ENCODE measurements at places on chromosomes 7 and 10.

DNA sequence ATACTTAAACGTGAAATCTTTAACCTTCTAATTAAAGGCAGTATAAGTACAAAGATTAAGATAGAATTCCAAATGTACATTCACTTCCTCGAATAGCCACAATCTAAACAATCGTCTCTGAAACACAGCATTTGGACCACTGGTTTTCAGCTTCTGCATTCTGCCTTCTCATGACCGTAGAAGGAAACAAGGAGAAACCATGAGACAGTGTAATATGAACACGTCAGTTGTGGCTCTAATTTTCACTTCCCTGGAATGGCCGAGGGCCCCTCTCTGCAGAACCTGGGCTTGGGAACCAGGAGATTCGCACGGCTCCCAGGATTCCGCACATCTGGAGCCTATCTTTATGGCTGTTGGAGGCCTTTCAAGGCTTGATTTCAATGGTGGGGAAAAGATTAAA lies 189.3 kb downstream of the KLF6 start:
- no peak for DNase-seq

DNA sequence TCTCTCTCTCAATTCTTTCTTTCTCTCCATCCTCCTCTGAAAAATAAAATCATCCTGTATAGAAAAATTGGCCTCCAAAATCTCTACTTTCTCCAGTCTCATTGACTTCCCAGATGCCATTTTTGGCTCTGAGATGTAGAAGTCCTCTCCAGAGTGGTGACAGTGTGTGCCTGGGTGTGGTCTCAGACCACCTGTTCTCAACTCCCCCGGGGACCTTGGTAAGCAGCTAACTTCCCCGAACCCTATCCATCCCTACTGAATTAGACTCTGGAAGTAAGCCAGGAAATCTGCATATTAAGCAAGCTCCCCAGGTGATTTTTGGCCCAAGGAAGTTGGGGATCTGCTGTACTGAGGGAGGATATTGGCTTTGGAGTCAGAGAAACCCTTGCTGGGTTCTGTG lies 120.5 kb downstream of the WDR11 start:
- no peak for DNase-seq

- DNase-seq, result peak; percentile 45
Measured at GRCh38 chr10:74047304-74047703, 49.4 kb downstream of the VCL start.

- no peak for DNase-seq
Measured at GRCh38 chr10:6082496-6083395, 6.1 kb upstream of the RBM17 start.

- DNase-seq, result no peak
Measured at GRCh38 chr7:57529931-57530330, 80.0 kb downstream of the ZNF716 start.

DNA sequence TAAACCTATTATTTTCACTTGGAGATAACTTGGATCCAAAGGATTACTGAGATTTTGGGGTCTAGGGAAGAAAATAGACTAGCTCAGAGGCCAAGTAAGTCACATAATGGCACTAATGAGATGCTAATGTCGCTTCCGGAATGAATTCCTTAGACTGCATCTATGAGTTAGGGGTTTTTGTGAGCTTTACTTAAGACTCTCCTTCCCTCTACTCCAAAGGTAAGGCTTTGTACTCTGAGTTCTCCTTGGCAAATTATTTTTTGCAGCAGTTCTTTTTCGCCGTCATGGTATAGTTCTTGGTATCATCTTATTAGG lies 143.9 kb upstream of the KLF14 start:
- DNase-seq, result no peak

- DNase-seq, result peak; percentile 45
Measured at GRCh38 chr7:131328377-131329175, 900 bp downstream of the MKLN1 start.

DNA sequence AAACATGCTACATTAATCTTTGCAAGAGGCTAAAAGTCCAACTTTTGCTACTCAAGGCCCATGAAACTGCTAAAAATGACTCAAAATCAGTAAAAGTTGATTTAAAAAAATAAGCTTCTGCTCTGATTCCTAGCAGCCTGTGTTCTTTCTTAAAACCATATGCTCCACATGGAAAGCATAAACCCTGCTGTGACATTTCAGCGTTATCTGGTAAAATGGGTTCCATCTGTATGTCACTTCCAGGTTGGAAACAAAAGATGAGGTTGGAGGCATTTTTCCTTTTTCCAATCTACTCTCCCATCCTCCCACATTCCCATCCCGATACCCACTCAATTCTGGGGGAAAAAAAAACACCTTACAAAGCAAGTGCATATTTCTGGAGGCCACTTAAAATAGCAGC lies 439.5 kb downstream of the NEBL start:
- no peak for DNase-seq

DNA sequence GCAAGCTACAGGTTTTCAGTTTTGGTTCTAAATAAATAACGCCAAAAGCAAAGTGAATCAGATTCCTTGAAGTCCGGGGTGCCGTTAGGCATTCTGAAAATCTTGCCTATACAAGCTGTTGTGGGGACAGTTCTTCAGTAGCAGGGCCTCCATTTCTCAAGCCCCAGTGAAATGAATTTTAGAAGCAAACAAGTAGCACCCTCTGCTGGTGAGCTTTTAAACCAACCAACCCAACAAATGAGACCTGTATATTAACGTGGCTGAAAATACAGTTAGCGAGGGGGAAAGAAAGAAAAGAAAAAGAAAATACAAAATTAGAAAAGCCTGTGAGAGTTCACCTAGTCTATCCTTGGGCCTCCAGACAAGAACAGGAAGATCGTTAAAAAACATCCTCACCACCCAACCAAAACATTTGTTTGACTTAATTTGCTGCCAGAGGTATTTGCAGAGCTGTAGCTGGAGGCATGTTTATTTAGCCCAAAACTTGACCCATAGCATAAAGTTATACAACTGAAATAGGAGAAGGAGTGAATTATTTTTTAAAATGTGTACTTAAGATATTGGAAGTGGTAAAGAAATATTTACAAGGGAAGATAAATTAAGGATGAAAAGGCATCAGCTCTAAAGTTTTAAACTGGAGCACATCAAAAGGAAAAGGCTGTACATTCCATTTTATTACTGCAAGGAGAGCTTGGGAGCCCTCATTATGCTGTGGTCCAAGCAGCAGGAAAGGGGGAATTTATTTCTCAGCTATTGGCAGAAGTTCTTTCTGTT lies 98.9 kb downstream of the DYNC1I1 start:
- DNase-seq, result peak; percentile 34

DNA sequence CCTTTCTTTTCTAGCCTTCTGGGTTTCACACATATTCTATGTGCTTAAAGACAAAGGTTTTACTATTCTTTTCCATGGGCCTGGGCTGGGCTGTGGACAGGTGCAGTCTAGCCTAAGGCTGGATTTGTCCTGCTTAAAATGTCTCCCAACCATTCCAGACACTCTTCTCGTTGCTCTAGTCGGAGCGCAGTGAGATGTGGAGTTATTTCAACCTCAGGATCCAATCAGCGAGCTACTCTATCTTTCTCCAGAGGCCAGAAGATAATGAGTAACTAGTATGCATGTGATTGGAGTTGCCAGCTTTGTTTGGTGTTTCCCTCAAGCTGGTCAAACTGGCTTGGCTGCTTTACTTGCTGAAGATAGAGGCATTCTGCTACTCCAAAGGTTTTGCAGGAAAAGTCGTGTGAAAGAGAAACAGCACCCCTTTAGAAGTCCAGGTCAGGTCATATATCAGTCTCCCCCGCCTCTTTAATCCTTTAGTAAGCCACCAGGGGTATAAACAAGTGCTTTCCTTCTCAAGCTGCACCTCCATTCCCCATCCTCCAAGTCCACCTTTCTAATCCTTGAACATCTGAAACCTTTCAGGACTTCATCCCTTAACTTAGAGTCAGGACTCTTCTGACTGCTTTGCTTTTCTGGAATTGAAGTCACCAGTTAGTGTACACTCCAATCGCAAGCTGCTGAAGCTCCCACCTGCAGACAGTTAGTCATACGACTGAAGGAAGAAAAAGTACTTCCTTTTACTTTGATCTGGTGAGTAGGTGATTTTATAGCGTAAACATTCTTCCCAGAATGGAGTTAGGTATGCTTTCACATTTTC lies 78.8 kb downstream of the DNMBP start:
- DNase-seq, result no peak

DNA sequence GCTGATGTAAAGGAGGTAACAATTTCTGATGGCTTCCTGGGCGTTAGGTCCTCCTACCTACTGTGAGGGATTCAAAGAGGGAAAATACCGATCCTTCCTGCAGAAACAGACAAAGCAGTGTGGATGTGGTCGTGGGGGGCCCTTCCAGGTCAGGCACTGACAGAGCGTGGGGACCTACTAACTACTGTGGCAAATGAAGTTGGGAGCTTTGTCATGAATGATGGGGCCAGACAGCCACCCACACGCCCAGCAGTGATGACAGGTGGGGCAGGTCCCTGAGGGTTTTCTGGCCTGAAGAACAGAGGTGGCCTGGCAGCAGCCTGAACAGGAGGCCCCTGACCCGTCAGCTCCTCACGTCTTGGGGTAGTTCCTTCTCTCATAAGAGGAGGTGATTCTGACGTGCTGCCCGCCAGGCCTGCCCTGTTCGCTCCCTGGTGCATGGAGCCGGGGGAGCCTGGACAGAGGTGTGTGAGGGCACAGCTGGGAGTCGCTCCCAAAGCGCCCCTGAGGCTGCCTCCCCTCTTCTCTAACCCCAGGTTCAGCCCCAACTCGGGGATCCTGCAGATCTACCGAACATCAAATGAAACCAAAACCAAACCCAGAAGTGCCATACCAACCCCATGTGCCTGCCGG lies 4.2 kb downstream of the ATP6V0E2 start:
- no peak for DNase-seq

DNA sequence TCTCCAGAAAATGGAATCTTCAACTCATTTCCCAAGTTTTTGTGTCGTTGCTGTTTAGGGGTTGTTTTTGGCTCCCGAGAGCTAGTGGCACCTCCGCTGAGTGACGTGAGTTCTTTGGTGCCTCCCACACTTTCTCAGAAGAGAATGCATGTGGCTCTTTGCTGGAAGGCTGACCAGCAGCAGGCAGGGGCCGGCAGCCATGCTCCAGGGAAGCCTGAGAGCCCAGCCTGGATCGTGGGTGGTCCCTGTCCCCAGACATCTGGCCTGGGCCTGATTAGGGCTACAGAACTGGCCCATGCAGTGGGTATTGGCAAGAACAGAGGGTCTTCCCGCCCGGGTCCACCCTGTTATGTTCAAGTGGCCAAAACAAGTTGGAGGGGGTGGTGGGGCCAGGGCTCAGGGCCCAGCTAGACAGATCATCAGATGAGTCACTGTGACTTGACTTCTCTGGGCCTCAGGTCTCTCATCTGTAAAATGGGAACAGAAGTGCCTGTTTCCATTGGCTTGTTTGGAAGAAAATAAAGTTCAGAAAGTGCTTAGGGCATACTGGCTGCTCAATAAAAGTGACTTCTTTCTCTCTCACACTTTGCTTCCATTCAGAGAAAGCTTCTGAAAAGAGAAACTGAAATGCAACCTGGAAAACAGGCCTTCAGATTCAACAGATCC lies 83.1 kb downstream of the STRA8 start:
- no peak for DNase-seq

- DNase-seq, result no peak
Measured at GRCh38 chr10:7768417-7768816, 19.4 kb downstream of the KIN start.

DNA sequence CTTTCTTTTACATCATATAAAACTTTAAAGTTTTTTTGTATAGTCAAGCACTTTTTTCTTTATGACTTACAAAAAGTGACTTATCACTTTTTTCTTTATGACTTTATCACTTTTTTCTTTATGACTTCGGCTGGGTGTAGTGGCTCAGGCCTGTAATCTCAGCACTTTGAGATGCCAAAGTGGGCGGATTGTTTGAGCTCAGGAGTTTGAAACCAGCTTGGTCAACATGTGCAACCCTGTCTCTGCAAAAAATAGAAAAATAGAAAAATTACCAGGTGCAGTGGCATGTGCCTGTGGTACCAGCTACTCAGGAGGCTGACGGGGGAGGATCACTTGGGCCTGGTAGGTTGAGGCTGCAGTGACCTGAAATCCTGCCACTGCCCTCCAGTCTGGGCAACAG lies 108.8 kb upstream of the CSTF2T start:
- no peak for DNase-seq

GRCh38 chr7:140209866-140210609 lies 33.3 kb upstream of the KDM7A start:
- DNase-seq, result no peak

DNA sequence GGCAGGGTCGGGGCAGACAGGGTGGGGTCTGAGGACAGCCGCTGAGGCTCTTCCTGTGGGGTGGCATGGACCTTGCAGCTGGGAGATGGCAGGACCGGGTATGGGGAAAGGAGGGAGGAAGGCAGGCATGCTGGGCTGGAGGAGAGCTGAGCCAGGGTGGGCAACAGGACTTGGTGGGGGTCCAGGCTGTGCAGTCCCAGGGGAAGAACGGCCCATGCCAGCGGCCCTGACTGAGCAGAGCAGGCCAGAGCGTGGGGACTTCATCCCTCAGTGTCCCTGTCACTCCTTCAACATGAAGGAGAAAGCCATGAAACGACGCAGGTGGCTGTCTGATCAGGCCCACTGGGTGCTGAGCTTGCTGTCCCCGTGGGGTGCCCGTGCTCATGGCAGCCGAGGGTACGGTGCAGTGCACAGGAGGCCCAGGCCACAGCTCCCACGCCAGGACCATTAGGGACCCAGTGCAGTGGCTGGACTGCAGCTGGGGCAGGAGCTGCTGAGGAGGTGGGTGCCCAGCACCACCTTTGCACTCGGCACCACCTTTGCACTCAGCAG lies 519.6 kb downstream of the PTPRN2 start:
- no peak for DNase-seq

GRCh38 chr10:11434324-11434723 lies 177.1 kb downstream of the USP6NL start:
- peak; percentile 36 for DNase-seq

DNA sequence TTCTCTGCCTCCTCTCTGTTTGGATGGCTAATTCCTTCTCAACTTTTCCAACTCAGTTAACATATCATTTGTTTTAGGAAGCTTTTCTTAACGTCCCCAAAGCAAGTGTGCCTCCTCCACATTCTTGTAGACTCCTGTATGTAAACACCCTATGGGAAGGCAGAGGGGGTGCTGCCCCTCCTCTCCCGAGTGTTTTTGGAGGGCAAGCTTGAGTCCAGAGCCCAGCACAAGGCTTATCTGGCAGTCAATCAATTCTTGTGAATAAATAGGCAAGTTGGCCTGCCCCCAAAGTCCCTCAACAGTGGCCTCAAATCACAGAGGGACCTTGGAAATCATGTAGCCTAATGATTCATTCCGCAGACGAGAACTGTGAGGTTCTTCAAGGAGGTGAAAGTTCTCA lies 305.6 kb downstream of the RPS24 start:
- peak; percentile 1 for DNase-seq

GRCh38 chr10:103564776-103565520 lies 71.4 kb downstream of the NEURL1 start:
- DNase-seq, result peak; percentile 54

DNA sequence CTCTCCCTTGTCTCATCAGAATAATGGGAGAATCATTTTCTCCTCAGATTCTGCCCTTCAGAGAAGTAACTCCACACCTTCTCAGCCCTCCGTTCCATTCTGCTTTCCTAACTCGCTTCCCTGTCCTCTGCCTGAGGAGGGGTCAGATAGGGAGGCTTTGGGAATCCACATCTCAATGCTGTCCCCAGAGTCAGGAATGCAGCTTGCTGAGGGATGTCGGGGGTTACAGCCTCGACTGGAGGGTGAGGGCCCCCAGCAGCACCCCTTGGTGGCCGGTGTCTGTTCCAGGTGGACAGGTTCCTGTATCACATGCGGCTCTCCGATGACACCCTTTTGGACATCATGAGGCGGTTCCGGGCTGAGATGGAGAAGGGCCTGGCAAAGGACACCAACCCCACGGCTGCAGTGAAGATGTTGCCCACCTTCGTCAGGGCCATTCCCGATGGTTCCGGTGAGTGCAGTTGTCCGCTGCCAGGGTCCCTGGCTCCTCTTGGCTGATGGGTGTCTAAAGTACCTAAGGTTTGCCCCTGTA lies 6.9 kb downstream of the HKDC1 start:
- no peak for DNase-seq

- DNase-seq, result no peak
Measured at GRCh38 chr7:72187179-72187578, 225.0 kb downstream of the CALN1 start.

Data from AG08396 (cell line).